ENCODE measurements at places on chromosomes 3 and 15.

- DNase-seq = no peak
These were observed 119.0 kb downstream of the TBC1D5 start for GRCh38 chr3:17623464-17623863.

GRCh38 chr3:161177991-161178390 is 43.1 kb upstream of the NMD3 start:
- DNase-seq = no peak

- no peak for DNase-seq
These were observed 385.8 kb downstream of the LPP start for GRCh38 chr3:188539631-188540194.

GRCh38 chr3:42119561-42120355 is 28.6 kb downstream of the TRAK1 start:
- no peak for DNase-seq

DNA sequence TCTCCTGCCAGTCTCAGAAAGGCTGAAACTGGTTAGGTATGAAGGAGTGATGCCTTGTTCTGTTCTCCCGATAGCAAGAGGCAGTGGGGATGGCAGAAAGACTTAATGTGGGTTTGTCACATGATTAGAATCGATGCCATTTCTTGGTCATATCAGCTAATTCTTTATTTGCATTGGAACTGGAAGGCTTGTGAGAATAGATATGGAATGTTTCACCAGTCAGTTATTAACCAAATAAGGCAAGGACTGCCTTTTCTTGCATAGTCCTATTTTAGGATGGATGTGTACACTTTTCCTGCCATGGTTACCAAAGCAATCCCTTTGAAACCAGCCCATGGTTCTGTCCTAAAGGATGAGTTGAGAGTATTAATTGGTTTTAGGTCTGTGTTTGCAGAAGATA is 33.7 kb downstream of the FILIP1L start:
- DNase-seq = no peak

GRCh38 chr15:37109872-37110572 is 9.7 kb upstream of the MEIS2 start:
- no peak for DNase-seq

GRCh38 chr3:62332835-62333244 is 40.5 kb downstream of the FEZF2 start:
- no peak for DNase-seq

DNA sequence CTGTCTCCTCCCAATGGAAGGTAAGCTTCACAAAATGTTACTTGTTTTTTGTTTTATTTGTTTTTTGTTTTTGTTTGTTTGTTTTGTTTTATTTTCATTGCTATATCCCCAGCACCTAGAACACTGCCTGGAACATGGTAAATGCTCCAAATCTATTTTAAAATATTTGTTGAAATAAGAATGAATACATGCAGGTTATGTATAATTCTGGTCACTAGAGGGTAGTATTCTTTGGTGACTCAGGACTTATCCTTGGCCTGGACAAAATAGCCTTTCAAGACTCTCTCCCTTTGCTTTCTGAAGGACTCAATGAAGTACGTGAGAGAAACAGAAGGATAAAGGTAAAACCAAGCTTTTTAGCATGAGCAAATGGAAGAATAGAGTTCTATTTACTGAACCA is 46.9 kb upstream of the PPP2R3A start:
- no peak for DNase-seq

DNA sequence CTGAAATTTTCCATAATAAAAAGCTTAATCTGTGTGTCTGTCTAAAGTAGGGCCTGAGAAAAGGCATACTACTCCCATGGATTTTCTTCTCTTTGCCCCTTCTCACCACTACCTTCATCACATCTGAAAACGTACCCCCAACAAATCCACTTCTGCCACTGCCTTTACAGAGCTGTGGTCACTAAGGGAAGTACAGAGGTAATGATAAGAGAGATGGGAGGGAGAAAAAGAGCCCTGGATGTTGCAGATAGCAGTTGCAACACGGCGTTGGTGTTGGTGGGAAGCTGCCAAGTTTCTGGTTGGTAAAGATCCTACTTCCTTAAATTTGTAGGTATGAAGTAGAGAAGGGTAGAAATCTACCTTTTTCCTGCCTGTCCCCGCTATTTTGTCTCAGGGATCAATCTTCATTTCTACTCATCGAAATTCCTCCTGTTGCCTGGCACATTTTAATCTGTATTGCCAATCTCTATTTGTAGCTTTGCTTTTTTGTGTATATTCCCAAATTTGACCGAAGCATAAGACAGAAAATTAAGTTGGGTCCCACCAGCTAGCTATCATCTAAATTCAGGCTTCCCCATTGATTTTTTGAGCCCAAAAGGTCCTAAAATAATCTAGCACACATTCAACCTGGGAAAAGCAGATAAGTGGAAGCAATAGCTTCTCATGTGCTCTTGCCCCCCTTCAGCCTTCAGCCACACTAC is 102.9 kb downstream of the TFDP2 start:
- DNase-seq = no peak

- no peak for DNase-seq
These were observed 27.3 kb upstream of the PARL start for GRCh38 chr3:183911763-183912506.

DNA sequence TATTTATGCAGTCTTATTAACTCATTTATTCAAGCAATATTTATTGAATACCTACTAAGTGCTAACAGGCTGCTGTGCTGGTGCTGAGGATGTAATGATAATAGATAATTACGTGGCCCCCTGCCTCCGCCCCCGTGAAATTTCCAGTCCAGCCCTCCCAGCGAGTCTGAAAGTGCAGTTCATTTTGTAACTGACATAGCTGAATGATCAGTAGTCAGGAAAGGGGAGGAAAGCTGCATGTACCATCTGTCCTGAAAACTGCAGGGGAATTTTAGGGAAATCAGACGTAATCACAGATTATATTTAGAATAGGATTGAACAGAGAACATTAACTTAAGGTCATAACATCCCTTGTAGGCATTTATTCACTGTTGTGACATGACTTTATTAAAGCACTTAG is 736.8 kb downstream of the MCTP2 start:
- DNase-seq = no peak

- DNase-seq = no peak
These were observed 81.6 kb downstream of the ST6GAL1 start for GRCh38 chr3:187011915-187012314.

GRCh38 chr15:73869216-73869995 is 4.0 kb upstream of the TBC1D21 start:
- no peak for DNase-seq

- DNase-seq = no peak
These were observed 21.4 kb downstream of the NOX5 start for GRCh38 chr15:69035918-69036258.

GRCh38 chr15:89669309-89669865 is 9.8 kb downstream of the PLIN1 start:
- no peak for DNase-seq

- no peak for DNase-seq
These were observed 4.5 kb downstream of the PTX3 start for GRCh38 chr3:157441102-157441624.

GRCh38 chr15:31234815-31235214 is 91.8 kb upstream of the KLF13 start:
- DNase-seq = no peak

DNA sequence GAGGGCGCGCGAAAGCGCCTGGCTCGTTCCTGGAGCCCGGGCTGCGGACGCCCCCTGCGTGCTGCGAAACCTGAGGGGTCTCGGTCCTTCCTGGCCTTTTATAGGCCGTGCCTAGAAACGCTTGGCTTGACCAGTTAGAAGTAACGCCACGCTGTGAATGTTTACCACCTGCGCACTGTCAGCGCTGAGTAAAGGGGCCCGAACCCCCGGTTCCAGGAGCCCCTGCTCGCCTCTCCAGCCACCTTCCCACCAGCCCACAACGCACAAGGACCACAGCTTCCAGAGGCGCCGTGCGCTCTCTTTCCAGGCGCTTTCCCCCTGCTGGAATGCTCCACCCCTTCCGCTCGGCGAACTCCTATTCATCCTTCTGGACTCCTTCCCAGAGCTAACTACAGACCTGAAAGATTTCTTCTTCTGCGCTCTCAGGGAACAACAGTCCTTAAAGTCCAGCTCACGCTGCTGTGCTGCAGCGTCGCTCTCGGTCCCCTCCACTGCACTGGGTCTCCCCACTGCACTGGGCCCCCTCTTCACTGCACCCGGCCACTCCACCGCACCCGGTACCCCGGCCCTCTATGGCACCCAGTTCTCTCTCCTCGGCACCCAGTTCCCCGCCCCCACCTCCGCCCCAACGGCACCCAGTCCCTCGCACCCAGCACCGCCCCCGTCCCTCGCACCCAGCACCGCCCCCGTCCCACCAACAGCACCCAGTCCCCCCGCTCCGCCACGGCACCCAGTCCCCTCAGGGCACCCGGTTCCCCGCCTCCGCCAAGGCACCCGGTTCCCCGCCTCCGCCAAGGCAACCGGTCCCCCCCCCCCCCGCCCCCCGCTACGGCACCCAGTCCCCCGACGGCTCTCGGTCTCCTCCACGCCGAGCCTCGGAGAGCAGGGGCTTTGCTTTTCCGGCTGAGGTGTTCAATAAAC is 69.8 kb downstream of the SQOR start:
- no peak for DNase-seq

- DNase-seq = no peak
These were observed 329.1 kb upstream of the C2CD4B start for GRCh38 chr15:62494197-62494596.

DNA sequence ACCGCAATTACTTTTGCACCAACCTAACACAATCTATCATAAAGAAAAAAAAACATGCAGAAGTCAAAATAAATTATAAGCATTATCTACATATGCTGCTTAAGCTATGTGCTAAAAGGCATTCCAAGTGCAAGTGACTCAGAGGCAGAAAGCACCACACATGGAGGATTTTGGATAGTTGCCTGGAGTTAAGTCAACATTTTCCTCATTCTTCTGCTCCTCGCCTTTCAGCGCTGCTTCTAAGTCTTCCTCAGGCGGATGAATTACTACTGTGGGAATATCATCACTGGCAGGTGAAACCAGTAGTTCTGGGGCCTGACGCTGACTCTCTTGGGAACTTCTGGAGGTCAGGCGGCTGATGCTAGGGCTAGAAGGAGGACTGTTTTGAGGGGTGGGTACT is 53.1 kb downstream of the SLC4A7 start:
- DNase-seq = peak; percentile 97

DNA sequence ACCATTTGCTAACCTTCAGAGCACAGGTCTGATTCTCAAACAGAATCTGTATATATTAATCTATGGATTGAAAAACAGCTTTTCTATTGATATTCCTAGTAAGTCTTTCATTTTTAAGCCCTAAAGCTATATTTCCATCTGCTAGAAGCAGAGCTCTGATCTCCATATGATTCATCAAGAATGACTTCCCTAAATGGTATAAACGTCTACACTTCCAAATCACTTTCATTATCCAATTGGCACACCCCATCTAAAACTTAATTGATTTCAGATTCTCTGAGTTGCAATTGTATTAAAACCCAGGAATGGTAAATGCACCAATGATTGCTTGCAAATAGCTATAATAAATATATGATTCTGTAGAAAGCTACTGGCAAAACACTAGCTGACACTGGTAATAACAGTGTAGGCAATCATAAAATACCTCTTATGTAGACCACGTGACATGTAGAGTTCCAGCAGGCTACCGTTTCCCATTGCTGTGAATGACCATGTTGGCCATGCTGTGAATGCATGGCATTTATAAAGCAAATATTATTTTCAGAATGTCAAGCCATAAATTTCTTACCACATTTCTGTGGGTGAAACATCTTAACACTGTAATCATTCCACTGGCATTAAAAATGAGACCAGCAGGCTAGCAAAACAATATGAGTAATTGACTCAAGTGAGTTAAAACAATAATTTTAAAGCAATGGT is 226.0 kb downstream of the ZMAT3 start:
- no peak for DNase-seq

GRCh38 chr3:186512570-186513302 is 31.4 kb downstream of the CRYGS start:
- DNase-seq = no peak

DNA sequence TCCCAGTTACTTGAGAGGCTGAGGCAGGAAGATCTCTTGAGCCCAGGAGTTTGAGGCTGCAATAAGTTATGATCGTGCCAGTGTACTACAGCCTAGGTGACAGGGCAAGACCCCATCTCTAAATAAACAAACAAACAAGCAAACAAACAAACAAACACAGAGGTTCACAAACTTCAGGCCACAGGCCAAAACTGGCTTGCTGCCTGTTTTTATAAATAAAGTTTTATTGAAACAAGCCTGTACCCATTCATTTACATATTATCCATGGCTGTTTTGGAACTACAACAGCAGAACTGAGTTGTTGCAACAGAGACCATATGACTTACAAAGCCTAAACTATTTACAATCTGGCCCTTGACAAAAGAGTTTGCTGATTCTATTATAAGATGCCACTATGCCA is 6.5 kb downstream of the DYNC1LI1 start:
- DNase-seq = no peak

DNA sequence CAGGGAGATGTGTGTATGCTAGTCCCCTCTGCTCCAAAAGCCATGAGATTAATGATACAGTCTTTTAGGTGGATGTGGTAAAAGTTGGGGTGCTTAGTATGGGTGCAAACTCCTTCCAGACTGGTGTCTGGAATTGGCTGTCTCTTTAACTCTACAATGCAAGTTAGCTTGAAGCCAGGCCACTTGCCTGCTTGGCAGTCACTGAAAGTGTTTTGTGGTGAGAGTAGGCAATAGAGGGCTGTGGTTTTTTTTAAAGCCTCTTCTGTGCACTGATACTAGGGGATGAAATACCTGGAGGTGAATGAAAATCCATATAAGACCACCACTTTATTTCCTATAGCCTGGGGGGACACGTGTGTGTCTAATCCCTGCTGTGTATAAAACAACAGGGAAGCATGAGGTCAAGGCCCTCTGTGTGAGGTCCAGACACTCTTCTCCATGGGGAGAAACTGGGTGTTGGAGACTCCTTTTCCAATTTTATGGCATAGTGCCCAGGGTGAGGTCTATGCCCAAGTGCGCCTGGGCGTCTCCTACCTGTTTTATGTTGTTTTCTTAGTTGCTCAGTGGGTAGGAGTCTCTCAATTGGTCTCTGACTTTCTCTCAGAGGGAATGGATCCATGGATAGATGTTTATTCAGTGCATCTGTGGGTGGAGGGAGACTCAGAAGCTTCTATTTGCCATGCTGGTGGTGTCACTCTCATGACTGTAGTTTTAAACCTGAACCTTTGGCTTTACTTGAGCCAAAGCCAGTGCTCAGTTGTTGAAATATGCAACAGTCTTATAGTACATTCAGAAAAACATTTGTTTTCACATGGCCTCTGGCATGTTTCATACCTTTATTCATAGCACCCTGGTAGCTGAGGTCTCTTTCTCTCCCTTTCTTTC is 327.8 kb upstream of the ATP11B start:
- DNase-seq = no peak

DNA sequence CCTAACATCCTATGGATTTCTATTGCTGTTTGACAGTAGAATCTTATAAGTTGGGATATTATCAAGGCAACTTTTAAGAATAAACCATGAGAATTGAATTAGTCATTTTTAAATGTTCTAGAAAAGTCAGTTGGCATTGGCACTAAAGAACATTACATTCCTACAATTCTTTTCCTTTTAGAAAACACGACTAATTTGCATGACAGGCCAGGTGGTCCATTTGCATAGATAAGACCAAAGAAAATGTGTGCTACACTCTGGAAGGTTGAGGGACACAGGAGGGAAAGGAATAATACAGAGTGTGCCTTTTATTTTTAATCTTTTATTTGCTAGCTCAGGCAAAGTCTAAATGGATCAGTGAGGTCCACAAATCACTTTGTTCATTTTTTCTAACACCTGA is 962.3 kb downstream of the EPHA3 start:
- DNase-seq = no peak

GRCh38 chr3:31732548-31732947 is 199.8 kb downstream of the STT3B start:
- no peak for DNase-seq
